Femur (tissue), 1 donor: ENCODE measurements at places on chromosomes 5 and 9.

- no peak for DNase-seq
Measured at GRCh38 chr9:19298436-19299000, 68.0 kb downstream of the DENND4C start.

DNA sequence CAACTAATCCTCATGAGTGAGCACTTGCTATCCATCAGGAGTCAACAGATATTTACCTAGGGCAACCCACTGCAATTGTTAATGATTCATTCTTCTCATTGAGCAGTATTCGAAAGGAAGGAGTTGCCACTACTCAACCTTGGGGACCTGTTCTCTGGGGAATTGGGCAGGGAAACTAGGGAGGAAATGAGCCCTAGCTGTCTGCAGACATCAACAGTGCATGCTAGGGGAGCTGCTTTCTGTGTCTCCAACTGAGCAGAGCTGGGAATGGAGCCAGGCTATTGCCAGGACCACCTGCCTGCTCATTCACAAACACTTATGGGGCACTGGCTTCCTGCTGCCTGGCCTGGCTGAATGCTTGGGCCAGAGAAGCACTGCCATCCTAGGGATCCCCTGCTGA is 183.4 kb downstream of the TMEM38B start:
- DNase-seq = peak; percentile 39

- no peak for DNase-seq
Measured at GRCh38 chr5:128757196-128757959, 207.9 kb upstream of the SLC27A6 start.

- no peak for DNase-seq
Measured at GRCh38 chr9:126982215-126983002, 67.8 kb downstream of the RALGPS1 start.

GRCh38 chr9:2220036-2220435 is 204.9 kb downstream of the SMARCA2 start:
- DNase-seq = no peak

DNA sequence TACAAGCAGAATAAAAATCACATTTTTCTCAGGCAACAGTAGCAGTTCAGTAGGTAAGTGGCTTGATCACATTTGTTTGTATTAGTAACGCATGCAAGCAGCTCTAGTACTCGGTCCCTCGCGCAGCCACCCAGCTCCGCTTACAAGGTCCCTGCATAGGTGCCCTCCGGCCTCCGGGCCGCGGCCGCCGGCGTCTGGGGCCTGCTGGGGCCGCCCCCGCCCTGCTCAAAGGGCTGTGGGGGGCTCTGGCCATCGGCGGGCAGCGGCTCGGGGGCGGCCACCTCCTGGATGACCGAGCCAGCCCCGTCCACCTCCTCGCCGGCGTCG is 50.2 kb upstream of the UBAC1 start:
- no peak for DNase-seq
